ENCODE measurements at places on chromosomes 1 and 21.

GRCh38 chr1:26539722-26540121 is 10.2 kb downstream of the RPS6KA1 start:
- DNase-seq = no peak

DNA sequence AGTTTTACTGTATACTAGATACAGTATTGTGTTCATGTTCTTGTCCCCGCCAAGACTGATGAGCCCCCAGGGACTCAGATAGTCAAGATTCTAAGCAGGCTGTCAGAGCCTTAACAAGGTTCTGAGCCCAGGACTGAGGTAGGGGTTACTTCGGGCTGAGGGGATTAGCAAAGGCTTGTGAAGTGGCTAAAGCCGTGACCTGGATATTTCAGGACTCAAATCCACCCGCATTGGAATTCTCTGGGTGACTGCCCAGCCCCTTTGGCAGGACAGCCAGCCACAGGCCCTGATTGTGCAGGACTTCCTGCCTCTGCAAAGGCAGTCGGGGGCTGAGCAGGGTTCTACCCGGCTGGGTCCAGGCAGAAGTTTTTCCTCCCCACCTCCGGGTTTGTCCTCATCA is at the start of gene PLA2G5:
PLA2G5 (plus strand) TSS at position 321 of the 400 bp plus-strand sequence. CDS start 14,637 bp downstream, outside the sequence.
- no peak for DNase-seq

DNA sequence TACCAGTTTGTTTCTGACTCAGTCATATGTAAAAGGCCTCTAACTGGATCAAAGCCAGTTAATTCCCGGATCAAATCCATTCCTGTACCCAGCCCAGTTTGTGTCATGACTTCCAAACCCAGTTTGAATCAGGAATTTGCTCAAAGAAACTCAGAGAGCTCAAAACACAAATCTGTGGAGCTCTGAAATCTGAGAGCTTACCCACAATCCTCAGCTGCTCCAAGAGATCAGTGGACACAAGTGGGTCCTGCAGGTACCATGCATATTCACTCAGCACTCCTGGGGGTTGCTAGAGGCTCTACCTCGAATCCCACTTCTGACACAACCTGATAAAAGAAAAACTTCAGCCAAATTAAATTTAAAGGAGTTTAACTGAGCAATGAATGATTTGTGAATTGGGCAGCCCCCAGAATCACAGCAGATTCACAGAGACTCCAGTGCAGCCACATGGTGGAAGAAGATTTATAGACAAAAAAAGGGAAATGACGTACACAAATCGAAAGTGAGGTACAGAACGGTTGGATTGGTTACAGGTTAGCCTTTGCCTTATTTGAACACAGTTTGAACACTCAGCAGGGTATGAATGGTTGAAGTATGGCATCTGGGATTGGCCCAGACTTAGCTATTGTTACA is 11.9 kb upstream of the MRPL55 start:
- no peak for DNase-seq

DNA sequence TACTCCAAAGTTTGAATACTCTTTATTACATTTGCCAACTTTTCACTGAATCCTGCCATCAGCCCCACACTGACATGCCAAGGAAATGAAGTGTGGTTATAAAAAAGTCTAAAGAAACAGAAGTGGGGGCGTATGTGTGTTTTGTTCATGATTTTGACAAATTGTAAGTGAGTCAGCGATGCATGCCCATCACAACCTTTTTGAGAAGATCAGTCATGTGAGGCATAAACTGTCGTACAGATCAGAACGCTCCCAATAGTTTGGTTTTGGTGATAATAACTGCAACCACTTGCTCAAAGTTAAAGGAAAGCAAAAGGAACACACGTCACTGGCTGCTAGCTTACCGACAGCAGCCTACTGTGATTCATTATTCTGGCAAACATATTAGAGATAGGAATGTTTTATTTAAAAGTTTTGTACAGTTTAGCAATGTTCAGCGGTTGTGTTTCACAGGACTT is 95.6 kb downstream of the RGS2 start:
- DNase-seq = no peak

- no peak for DNase-seq
Measured at GRCh38 chr1:118954301-118954905, 33.7 kb downstream of the TBX15 start.
